ENCODE measurements at places on chromosomes 11 and 22. TPM values are rescaled to one million over a fixed set of nuclear protein-coding genes. Genes with fewer than 3 reads are reported as not detected.

The SCUBE1 gene
- 0.68 TPM for total RNA-seq

- DNase-seq = no peak
- no peaks in the 10 kb centered on the region for H3K36me3 ChIP-seq
- H3K27ac ChIP-seq = no peak overlapping the region
- no peaks in the 10 kb centered on the region for H3K4me1 ChIP-seq
- no peak overlapping the region for H3K4me3 ChIP-seq
These were observed 31.4 kb downstream of the NUMA1 start for GRCh38 chr11:72048766-72049460.

The MPZL2 gene
- total RNA-seq = 80.0 TPM

- no peak overlapping the region for H3K27ac ChIP-seq
- no peaks in the 10 kb centered on the region for H3K4me1 ChIP-seq
- no peaks in the 10 kb centered on the region for H3K27me3 ChIP-seq
- H3K4me3 ChIP-seq = no peak overlapping the region
- DNase-seq = no peak
These were observed 58.6 kb downstream of the LRRC4C start for GRCh38 chr11:41400819-41401382.

GRCh38 chr11:128339792-128340191 lies 247.6 kb downstream of the ETS1 start:
- H3K27ac ChIP-seq = no peak overlapping the region
- no peaks in the 10 kb centered on the region for H3K27me3 ChIP-seq
- no peak overlapping the region for H3K4me3 ChIP-seq

DNA sequence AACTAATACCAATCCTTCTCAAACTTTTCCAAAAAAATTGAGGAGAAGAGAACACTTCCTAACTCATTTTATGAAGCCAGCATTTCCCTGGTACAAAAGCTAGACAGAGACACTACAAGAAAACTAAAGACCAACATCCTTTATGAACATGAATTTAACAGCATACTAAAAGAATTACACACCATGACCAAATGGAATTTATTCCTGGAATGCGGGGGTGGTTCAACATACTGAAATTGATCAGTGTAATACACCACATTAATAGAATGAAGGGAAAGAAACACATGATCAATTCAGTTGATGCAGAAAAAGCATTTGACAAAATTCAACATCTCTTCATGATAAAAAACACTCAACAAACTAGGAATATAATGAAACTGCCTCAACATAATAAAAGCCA lies 148.1 kb downstream of the WNT7B start:
- no peak overlapping the region for H3K4me3 ChIP-seq
- DNase-seq = no peak
- no peak overlapping the region for H3K27ac ChIP-seq
- no peaks in the 10 kb centered on the region for H3K27me3 ChIP-seq
- H3K4me1 ChIP-seq = no peaks in the 10 kb centered on the region

Measured in transverse colon (tissue), 4 donors.